DMS153 (cell line): ENCODE measurements at places on chromosomes 2 and 18.

- no peak for DNase-seq
These were observed 105.3 kb downstream of the ZBTB7C start for GRCh38 chr18:48303883-48304282.

GRCh38 chr2:80302314-80303005 lies 2.1 kb downstream of the LRRTM1 start:
- no peak for DNase-seq

DNA sequence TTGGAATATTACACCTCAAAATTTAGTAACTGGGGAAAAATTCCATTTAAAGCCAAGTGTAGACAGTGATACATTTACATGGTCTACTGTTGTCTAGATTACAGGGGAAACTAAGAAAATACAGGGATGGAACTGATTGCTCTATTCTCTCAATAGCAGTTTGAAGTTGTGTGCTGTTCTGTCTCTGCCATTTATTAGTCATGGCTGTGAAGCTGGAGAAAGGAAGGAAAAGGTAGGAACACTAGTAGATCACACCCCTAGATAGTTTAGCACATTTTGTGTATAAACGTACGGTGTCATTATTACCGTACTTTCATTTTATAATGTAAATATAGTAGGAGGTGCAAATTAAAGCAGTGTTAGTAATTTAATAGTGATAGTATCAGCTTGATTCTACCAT lies 170.5 kb downstream of the PHLPP1 start:
- no peak for DNase-seq

DNA sequence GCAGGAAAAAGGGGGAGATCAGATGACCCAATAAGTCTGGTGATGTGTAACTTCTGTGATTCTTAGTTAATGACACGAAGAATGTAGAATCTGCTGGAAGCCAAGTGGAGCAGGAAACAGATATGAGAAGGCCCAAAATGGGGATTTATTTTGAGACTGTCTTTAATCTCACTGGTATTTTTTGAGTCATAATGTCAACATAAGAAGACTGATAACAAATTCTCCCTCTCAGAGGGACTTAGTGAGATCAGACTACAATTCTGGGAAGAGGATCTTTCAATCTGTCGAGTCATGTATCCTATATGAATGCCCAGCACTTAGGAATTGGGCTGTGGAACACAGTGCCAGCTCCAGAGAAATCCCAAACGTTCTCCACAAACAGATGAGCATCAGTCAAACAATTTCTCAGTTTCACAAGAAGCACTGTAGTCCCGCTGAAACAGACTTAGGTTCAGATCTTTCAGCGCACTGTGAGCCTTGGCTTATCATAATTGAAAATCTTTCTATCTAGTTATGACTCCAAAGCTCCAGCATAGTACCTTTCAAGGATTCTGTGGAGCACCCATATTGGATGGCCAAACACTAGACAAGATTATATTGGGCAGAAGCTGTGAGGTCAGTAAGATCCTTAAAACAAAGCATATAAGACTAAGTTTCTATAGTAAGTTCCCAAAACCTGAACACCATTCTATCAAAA lies 738.2 kb downstream of the LRP1B start:
- DNase-seq = no peak

DNA sequence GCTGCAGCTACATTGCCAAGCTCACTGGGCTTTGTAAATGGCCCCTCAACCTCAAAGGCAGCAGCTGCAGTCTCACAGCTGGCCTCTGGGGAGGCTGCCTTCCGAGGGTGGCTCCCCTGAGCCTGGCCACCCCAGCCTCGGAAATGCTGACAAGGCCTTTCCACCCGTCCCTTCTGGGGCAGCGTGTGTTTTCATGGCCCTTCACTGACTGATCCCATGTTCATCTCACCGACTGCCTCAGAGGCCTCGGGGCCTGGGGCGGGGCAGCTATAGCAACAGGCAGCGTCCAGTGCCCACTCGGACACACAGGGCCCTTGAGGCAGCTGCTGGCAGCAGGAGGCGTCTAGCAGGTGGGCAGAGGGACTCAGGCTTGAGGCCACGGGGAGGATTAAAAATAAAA lies 149.7 kb downstream of the GLI2 start:
- no peak for DNase-seq

DNA sequence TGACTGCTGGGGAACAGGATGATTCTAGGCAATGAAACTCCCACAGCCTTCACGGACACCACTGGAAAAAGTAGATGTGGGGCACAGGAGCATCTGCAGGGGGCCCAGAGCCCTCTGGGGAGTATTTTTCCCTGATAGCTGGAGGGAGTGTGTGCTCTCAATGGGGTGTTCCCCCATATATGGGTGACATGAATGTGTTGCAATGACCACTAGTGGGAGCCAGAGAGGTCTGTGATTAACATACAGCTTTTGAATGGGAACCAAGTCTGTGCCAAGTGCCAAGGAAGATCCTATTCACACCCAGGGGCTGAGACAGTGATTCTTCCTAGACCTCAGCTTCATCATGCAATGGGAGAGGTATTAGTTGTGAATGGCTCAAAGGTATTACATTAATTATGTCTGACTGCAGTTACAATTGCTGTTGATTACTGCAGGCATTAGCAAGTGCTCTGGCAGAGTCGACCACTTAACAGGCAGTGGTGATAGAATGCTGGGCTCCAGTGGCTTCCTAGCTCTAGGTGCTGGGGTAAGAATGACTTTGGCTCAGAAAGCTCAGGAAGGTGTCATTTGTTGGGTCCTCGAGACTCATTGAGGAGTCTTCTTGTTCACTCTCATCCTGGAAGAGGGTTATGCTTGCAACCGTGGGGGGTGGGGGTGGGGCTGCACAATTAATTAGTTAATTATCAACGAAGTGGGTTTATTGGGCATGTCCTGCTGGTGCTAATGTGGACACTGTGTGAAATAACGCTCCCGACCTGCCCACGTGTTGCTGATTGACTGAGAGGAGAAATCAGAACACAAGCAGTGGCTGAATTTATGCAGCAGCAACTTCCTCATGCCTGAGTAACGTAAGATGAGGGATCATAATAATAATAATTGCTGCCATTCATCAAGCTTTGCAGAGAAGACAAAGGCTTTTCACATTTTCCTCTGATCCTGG lies 194.1 kb downstream of the CLIP4 start:
- DNase-seq = peak; percentile 31

- DNase-seq = no peak
These were observed 81.6 kb downstream of the ASAP2 start for GRCh38 chr2:9288233-9288632.

DNA sequence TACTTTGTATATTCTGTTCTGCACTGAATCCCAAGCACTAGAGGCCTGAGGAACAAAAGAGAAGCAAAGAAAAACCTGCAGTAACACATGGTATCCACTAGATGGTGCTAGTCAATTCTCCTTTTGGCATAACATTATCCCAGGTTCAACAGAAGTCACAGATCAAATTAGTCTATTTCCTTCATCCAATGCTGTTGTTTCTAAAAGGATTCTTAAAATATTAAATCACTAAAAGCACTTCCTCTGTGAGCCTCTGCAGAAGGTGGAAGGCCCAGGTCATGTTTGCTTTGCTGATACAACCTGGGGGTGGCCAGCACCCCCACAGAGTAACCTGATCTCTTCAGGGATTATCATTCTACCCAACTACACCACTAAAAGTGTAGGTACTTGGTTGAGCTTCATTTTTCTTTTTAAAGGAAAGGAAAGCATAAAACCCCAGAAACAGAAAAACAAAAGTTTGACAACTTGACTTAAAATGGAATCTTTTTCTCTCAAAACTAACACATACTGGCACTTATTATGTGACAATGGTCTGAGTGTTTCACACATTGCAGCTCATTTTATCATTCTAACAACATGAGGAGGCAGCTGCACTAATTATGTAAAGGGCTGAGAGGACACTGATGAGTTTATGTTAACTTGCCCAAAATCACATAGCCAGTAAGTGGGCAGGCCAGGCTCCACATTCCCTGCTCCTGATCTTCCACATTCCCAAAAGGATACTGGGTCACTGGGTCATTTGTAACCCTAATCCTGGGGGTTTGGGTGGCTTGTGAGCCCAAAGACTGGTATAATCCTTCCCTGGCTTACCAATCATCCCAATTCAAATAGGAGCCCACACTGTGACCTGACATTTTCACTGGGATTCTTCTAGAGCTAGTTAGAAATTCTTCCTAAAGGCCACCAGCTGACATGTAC lies 66.8 kb upstream of the DNER start:
- no peak for DNase-seq

- no peak for DNase-seq
These were observed 81.5 kb downstream of the BCL2 start for GRCh38 chr18:63237881-63238692.

DNA sequence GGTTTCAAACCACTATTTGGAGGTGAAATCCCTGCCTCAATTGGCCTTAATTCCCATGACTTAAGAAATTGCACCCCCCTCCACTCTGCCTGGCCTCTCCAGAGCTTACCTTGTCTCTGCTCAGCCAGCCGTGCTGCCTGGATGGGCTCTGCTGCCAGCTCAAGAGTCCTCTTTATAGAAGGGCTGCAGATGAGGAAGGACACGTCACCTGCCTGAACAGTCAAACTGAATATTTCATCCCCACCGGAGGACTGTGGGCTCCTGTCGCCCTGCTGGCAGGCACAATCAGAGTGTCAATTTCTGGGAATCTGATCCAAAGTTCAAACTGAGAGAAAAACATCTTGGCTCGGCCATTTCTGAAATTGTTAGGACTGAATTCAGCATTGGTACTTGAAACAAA lies at the start of gene OTOS:
Gene OTOS (minus strand): TSS at position 148 of the 400 bp plus-strand sequence. CDS start 332 bp downstream, outside the sequence.
- no peak for DNase-seq

DNA sequence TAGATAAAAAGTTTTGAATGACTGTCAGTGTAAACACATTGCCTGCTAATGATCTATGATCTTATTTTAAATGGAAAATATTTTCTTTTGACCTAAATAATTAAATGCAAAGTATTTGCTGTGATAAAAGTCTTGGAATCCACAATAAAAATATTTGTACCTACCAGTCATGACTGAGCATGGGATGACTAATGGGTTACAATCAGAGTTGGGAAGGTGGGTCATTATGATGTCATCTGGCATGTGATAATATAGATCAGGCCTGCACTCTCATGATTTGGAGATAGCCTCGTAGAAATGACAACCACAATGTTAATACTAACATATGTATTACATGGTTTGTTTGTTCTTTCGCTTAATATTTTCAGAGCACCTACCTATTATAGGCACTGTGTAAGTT lies 848.8 kb upstream of the KLHL29 start:
- no peak for DNase-seq

GRCh38 chr2:240632306-240632721 lies 7.0 kb downstream of the GPR35 start:
- no peak for DNase-seq

- DNase-seq = no peak
These were observed 112.6 kb upstream of the MCFD2 start for GRCh38 chr2:47028171-47028570.

- no peak for DNase-seq
These were observed 155.8 kb upstream of the THUMPD2 start for GRCh38 chr2:39934851-39935250.

DNA sequence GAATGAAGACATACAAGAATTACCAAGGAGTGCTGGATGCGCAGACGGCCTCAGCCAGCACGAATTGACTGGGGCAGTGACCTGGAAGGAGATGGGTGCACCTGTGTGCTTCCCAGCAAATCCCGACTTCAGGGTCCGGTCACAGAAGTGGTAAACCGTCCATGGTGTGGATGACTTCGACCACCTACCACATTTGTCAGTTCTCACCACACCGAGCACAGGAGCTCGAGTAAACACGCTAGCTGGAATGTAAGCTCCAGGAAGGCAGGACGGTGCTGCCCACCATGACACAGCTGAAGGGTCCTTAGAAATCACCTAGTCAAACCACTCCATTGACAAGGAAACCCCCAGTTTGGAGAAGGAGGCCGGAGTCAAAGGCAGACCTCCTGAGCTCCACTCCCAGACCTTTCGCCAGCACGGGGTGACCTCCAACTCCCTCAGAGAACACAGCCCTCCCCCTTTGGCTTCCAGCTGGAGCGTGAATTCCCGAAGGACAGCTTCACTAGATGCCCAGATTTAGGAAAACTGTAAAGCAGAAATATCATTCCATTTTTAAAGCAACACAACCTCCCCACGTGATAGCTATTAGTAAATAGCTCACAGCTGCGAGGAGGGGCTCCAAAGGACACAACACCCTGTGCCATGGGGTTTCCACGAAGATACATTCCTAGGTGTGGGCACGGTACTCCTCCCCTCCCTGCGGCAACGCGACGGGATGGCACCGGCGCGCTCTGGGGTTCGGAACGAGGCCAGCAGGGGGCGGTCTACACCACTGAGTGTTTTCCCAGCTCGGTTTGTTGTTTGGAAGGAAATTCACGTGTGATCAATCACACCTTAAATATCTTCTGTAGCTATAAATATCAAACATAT lies 34.1 kb upstream of the GNAL start:
- DNase-seq = no peak

DNA sequence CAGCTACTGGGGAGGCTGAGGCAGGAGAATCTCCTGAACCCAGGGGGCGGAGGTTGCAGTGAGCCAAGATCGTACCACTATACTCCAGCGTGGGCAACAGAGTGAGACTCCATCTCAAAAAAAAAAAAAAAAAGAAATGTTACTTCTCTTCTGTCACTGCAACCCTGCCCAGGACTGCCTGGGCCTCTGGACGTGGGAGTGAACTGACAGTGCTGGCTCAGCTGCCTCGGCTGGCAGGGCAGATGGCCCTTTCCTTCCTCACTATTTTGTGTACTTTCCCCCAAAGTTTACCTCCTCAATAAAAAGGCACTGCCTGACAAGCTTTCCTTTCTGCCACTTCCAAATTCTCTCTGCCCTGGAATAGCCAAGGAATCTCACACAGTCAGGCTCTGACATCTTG lies 12.5 kb upstream of the GPR155 start:
- no peak for DNase-seq

DNA sequence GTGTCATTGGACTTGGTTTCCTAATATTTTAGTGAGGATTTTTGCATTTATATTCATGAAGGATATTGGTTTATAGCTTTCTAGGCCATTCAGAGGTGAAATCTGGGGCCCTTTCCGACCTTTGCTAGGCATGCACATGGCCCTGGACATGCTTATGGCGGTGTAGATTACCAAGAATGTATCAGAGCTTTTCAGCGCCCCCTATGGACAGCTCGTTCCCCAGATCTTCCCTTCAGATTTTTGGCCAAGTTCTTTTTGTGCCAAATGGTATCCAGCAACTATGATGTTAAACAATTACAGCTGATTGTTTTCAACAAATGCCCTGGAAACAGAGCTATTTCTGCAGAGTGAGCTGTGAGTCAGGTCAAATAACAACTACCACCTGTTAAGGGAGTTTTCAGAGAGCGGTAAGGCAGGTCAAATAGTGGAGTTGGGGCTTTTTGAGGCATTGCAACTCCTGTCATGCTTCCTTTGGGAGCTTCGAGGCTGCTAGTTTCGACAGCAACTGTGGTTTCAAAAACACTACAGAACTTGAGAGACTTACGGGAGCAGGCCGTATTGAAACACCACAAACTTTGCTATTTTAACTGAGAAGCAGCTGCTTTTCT lies 188.3 kb downstream of the ZNF516 start:
- no peak for DNase-seq

GRCh38 chr2:170770606-170771420 lies 635 bp downstream of the ERICH2 start:
- DNase-seq = peak; percentile 77

DNA sequence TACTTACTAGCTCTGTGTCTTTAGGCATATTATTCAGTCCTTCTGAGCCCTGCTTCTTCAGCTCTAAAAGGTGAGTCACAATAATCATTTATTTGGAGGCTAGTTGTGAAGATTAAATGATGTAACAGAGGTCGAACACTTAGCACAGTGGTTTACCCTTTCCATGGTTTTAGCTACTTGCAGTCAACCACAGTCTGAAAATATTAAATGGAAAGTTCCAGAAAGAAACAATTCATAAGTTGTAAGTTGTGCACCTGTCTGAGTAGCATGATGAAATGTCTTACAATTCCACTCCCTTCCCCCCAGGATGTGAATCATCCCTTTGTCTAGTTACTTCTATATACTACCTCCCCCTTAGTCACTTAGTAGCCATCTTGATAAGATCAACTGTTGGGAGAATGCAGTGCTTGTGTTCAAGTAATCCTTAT lies 217.6 kb upstream of the THUMPD2 start:
- DNase-seq = no peak
